ENCODE measurements at places on chromosomes 16 and 17. TPM values are rescaled to one million over a fixed set of nuclear protein-coding genes. Genes with fewer than 3 reads are reported as not detected.

DNA sequence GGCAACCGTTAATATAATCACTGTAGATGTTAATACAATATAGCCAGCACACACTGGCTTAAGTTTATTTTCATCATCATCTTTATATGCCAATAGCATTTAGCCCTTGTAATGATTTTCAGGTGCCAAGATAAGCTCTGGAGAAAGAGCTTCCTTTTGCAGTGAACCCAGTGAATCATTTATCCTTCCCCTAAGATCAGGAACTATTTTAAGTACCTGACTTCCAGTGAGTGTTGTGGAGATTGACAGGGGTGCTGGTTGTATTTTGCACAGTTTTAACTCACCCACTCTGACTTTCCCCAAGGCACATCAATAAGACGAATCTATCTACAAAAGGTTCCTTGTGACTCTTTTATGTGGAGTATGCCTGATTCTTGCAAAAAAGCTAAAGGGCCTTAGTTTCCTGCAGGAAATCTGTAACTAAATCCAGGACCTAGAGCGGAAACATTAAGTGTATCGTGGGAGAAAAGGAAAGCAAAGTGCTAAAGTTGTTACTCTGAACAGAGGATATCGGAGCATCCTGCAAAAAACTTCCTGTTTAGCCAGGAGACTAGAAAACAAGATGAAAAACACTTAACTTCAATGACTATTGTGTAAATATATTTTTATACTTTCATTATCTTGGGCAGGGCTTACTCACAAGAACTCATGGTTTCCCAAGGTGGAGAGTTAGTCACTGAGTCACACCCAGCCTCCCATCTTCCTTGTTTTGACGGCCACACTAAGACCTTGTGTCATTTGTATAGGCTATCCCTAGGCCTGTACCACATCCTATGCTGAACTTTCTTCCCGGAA lies 183.6 kb downstream of the MAP2K6 start:
- no peaks in the 10 kb centered on the region for H3K27me3 ChIP-seq
- H3K4me3 ChIP-seq = no peak overlapping the region
- H3K36me3 ChIP-seq = no peaks in the 10 kb centered on the region

- no peaks in the 10 kb centered on the region for H3K4me1 ChIP-seq
- H3K27ac ChIP-seq = no peak overlapping the region
- H3K27me3 ChIP-seq = no peaks in the 10 kb centered on the region
Observed at GRCh38 chr17:73481676-73482075, 162.6 kb downstream of the SDK2 start.

DNA sequence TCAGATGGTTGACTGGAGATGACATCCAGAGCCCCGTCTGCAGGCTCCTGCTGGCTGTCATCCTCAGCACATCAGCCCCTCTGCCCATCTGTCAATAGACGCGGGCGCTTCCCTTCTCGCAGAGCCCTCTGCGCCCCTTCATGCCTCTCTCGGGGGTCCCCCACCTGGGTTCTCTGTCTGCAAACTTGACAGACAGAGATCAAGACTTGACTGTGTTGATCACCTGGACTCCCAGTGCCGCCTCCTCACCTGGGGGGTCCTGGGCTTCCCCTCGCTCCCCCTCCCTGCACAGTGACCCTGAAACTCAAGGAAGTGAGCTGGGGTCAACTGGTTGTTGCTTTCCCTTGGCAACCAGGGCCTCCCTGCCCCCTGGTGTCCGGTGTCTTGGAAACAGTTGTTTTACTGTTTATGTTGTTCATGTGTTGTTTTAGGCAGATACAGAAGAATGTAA lies 31.9 kb downstream of the RNF213 start:
- DNase-seq = no peak
- H3K27ac ChIP-seq = no peak overlapping the region
- no peak overlapping the region for H3K4me3 ChIP-seq
- no peaks in the 10 kb centered on the region for H3K36me3 ChIP-seq
- no peaks in the 10 kb centered on the region for H3K27me3 ChIP-seq
- no peaks in the 10 kb centered on the region for H3K4me1 ChIP-seq

DNA sequence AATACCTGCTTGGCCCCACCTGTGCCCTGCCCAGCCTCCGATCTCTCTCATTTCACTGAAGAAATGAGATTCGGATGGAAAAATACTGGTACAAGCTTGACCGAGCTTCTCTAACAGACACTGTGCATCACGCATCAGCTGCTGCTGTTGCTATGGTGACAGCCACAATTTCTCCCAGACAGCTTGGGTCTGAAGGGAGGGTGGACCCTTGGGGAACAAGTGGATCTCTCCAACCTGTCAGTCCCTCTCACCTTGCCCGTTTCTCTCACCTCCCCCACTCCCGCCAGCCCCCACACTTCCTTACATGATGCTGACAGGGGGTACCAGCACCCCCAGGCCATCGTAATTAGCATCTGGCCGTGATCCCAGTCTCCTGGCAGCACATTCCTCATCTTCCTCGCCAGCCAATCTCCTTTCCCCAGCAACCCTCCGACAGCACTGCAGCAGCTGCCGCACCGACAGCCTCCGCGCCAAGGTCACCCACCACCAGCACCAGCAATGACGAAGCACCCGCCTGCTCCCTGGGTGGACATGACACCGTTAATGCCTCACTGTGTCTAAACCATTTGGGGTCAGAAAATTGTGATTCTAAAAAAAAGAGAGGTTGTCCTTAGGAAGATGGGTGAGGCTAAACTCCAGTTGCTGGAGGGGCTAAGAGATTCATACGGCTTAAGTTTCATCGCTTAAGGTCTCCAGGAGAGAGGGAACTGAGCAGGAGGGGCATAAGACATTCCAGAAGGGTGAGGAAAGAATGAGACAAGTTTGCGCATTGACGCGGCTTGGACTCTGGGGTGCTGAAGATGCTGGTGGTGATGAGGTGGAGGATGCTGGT lies 58.6 kb upstream of the TNRC6A start:
- H3K36me3 ChIP-seq = no peaks in the 10 kb centered on the region
- DNase-seq = peak; percentile 23
- H3K4me3 ChIP-seq = no peak overlapping the region
- no peaks in the 10 kb centered on the region for H3K4me1 ChIP-seq
- H3K27ac ChIP-seq = no peak overlapping the region

- no peak overlapping the region for H3K4me3 ChIP-seq
- H3K4me1 ChIP-seq = peaks cover 16% of the 10 kb centered on the region
- no peak overlapping the region for H3K27ac ChIP-seq
Observed at GRCh38 chr17:51855806-51856205, 302.7 kb downstream of the CA10 start.

DNA sequence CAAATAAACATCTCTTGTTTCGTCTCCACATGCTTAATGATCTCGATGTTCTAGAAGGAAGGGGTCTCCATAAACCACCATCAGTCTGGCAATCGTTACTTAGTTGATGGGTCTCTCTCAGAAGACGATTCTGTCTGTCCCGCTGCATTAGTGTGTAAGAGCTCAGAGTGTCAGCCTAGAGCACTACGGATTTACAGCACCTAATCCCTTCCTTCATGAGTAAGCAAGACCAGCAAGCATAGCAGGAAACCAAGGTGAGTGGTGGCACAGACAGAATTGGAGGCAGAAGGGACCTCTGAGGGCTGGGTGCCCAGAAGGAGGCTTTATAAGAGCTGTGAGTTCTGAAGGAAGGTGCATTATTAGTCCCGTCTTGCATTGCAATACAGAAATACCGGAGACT lies 440.1 kb downstream of the RBFOX1 start:
- no peaks in the 10 kb centered on the region for H3K4me1 ChIP-seq
- H3K27me3 ChIP-seq = no peaks in the 10 kb centered on the region
- no peak for DNase-seq
- H3K36me3 ChIP-seq = no peaks in the 10 kb centered on the region
- H3K4me3 ChIP-seq = no peak overlapping the region

DNA sequence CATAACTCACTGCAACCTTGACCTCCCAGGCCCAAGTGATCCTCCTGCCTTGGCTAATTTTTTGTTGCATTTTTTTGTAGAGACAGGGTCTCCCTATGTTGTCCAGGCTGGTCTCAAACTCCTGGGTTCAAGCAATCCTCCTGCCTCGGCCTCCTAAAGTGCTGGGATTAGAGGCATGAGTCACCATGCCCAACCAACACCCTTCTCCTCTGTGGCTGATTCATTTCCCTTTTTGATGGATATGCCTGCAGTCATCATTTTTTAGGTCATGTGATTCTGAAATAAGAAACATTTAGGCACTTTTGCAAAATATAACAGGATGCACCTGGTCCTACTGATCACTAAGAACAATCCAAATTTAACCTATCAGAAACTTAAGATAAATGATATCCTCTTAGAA lies 44.0 kb upstream of the YPEL2 start:
- no peak for DNase-seq
- H3K27ac ChIP-seq = no peak overlapping the region
- H3K27me3 ChIP-seq = no peaks in the 10 kb centered on the region
- no peaks in the 10 kb centered on the region for H3K36me3 ChIP-seq

- no peak overlapping the region for H3K4me3 ChIP-seq
- H3K27ac ChIP-seq = no peak overlapping the region
- no peaks in the 10 kb centered on the region for H3K4me1 ChIP-seq
- H3K36me3 ChIP-seq = peaks cover 20% of the 10 kb centered on the region
Observed at GRCh38 chr17:28862561-28862960, 7.7 kb downstream of the ERAL1 start.

DNA sequence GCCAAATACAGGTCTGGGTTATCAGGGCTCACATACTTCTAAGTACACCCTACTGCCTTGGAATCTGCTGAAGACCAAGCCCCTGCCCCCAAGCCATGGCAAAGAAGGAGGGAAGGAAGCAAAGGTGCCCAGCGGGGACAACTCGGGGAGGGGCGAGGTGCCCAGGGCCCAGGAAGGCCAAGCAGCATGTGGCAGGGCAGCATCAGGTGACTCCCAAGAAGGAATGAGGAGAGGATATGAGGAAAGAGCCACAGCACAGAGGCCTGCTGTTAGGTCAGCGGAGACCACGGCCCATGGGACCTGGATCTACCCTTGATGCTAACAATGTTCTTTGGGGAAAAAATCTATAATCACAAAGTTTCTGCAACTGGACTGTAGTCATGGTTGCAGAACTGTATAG lies 142.6 kb upstream of the CRHR1 start:
- H3K27me3 ChIP-seq = no peaks in the 10 kb centered on the region
- peaks cover 10% of the 10 kb centered on the region for H3K36me3 ChIP-seq
- H3K4me1 ChIP-seq = no peaks in the 10 kb centered on the region
- no peak for DNase-seq
- H3K4me3 ChIP-seq = no peak overlapping the region

- H3K27me3 ChIP-seq = no peaks in the 10 kb centered on the region
- no peaks in the 10 kb centered on the region for H3K36me3 ChIP-seq
- no peaks in the 10 kb centered on the region for H3K4me1 ChIP-seq
- H3K27ac ChIP-seq = no peak overlapping the region
Observed at GRCh38 chr16:84614073-84614459, 3.8 kb downstream of the COTL1 start.

DNA sequence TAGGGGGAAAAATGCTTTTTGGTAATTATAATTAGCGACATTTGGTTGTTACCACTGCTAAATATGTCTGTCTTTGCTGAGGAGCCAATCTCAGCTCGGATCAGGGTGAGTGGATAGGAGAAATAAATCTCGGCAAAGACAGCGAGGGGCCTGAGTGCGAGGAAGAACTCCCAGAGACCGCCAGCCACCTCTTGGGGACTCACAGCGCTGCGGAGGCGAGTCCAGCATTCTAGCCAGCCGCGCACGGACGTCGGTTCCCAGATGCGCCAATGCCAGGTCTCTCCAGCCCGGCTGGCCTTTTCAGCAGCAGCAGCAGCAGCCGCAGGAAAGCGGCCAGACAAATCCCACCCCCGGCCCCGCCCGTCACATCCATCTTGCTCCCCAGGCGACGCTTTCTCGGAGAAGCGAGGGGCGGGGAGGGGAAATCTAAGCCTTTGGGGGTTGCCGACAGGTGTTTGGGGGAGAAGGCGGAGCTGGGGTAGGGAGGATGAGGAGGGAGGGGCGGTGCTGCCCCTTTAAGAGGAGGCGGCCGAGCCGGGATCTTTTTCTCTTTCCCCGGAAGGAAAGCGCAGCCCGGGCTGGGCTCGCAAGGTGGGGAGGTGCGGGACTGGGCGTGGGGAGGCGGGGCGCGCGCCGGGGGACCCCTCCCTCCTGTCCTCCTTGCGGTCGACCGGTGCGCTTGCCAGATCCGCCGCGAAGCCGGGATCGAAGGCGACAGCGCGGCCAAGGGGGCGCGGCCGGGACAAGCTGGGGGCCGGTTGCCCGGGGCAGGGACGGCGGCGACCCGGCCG lies at the start of gene ITGA3:
Gene ITGA3, plus strand, starts transcription at position 685 of the 791 bp plus-strand sequence. CDS start 330 bp downstream, outside the sequence.
- peak; percentile 84 for DNase-seq
- H3K36me3 ChIP-seq = no peaks in the 10 kb centered on the region
- peak within 1 kb of the TSS; percentile 83 for H3K27ac ChIP-seq
- no peaks in the 10 kb centered on the region for H3K27me3 ChIP-seq
- H3K4me1 ChIP-seq = peaks cover 70% of the 10 kb centered on the region
- peak within 1 kb of the TSS; percentile 86 for H3K4me3 ChIP-seq

DNA sequence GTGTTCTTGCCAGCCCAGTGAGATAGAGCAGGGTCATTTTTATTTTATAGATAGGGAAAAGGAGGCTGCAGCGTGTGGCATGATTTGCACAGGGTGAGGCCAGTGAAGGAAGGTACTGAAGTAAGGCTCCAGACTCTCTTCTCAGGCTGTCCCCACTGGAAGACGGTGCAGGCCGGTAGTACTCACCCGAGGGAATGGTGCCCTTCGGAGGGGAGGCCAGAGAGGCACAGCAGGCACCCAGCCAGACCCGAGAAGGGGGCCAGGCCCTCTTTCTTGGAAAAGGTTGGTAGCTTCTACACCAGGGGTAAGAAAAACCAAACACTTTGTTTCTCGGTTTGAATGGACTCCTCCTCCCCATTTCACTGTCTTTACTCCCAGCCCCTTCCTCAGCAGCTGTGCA lies 288 bp downstream of the ANKRD40CL start:
- H3K27me3 ChIP-seq = no peaks in the 10 kb centered on the region
- no peaks in the 10 kb centered on the region for H3K36me3 ChIP-seq
- H3K4me1 ChIP-seq = peaks cover 22% of the 10 kb centered on the region

DNA sequence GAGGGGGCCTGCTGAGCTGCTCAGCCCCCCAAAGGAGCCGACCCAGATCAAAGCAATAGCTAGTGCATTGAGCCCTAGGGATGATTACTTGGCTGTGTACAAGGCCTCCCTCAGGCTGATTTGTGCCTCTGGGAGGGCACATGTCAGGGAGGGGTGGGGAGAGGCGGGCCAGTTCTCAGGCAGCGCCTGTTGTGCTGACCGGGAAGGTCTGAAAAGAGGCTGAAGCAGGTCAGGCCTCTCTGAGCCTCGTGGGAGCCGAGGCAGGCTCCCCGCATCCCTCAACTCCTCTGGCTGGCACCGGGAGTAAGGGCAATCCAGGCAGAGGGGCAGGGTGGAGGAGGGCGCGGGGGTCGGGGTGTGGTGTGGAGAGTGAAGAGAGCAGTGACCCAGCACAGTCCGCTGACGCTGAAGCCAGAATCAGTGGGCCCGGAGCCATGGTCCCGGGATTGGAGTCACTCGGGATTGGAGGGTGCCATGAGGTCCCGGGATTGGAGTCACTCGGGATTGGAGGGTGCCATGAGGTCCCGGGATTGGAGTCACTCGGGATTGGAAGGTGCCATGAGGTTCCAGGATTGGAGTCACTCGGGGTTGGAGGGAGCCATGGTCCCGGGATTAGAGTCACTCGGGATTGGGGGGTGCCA lies 3.0 kb downstream of the DCXR start:
- H3K27me3 ChIP-seq = no peaks in the 10 kb centered on the region
- no peak for DNase-seq
- no peak overlapping the region for H3K4me3 ChIP-seq
- H3K36me3 ChIP-seq = no peaks in the 10 kb centered on the region
- no peak overlapping the region for H3K27ac ChIP-seq
- peaks cover 13% of the 10 kb centered on the region for H3K4me1 ChIP-seq

SLC52A1 gene
- total RNA-seq = not detected

EPN3 gene
- 7.6 TPM for total RNA-seq

ARL16 gene
- total RNA-seq = 18.3 TPM

LDHD gene
- total RNA-seq = 7.0 TPM

MMP25 gene
- 1.6 TPM for total RNA-seq

CHST4 gene
- 8.2 TPM for total RNA-seq

HOXB7 gene
- total RNA-seq = 0.46 TPM

KRT40 gene
- 0.09 TPM for total RNA-seq

SMTNL2 gene
- not detected for total RNA-seq

SLFN14 gene
- total RNA-seq = not detected
